Activated CD8-positive, alpha-beta T cell treated with anti-CD3 and anti-CD28 coated beads for 36 hours (primary cell): ENCODE measurements at places on chromosomes 16 and 17. TPM values are rescaled to one million over a fixed set of nuclear protein-coding genes. Genes with fewer than 3 reads are reported as not detected.
A peak's percentile ranks its signal among the peaks of the same experiment; 100 is the strongest.

DNA sequence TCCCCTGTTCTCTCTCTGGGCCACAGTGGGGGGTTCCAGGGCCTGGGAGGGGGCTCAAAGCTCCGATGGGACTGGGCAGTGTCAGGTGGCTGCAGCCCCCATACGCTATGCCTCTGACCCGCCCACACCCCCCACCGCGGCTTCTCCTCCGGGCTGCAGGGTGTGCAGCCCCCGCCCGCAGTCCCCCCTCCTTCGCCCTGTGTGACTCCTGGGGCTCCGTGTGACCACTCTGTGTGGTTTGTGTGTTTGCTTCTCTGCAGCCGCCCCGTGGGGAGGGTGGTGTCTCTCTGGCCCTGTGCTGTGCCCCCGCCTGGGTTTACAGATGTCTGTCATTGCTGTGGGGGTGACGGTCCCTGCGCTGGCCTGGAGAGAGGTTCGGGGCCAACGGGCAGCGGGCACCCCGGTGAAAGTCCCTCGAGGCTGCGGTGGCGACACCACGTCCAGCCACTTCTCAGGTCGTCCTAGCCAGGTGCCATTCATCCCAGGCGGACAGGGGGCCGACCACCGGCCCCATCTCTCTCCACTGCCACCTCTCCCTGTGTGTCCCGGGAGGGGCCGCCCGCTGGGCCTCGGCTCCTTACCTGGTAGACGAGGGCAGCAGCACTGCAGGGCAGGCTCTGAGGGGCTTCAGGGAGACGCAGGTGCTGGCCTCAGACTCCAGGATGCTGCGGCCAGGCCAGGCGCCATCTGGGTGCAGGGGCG, 5.5 kb downstream of the SSTR5 start:
- no peaks in the 10 kb centered on the region for H3K36me3 ChIP-seq
- H3K27me3 ChIP-seq = peaks cover 16% of the 10 kb centered on the region
- no peak for DNase-seq
- no peak overlapping the region for H3K4me3 ChIP-seq
- H3K4me1 ChIP-seq = no peaks in the 10 kb centered on the region

- H3K27me3 ChIP-seq = no peaks in the 10 kb centered on the region
- peaks cover 14% of the 10 kb centered on the region for H3K4me1 ChIP-seq
- H3K4me3 ChIP-seq = no peak overlapping the region
- H3K36me3 ChIP-seq = peaks cover 33% of the 10 kb centered on the region
- no peak overlapping the region for H3K27ac ChIP-seq
These were observed 89.2 kb downstream of the ZZEF1 start for GRCh38 chr17:4053596-4053995.

DNA sequence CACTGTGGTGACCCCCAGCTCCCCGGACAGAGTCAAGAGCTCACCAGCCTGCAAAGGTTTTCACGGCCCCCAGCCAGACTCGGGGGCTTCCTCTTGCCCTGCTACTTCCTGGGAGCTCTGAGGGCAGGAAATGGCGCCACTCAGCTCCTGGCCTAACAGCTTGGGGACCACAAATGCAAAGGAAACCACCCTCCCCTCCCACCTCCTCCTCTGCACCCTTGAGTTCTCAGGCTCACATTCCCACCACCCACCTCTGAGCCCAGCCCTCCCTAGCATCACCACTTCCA, 375 bp upstream of the SPN start:
- peak; percentile 78 for DNase-seq
- peaks cover 46% of the 10 kb centered on the region for H3K4me1 ChIP-seq
- H3K36me3 ChIP-seq = peaks cover 44% of the 10 kb centered on the region
- no peaks in the 10 kb centered on the region for H3K27me3 ChIP-seq
- H3K4me3 ChIP-seq = peak overlapping the region; percentile 93
- peak overlapping the region; percentile 95 for H3K27ac ChIP-seq

Gene SMTNL2
- total RNA-seq = not detected

Gene SPNS2
- 1.2 TPM for total RNA-seq

Gene CES2
- total RNA-seq = 24.7 TPM
